ENCODE measurements at places on chromosomes 4 and X.

- DNase-seq = peak; percentile 48
Measured at GRCh38 chr4:109433205-109434006, at the start of gene SEC24B. Gene SEC24B, plus strand, starts transcription at chr4:109433815. Its CDS starts 55 bp downstream, at chr4:109433870.

DNA sequence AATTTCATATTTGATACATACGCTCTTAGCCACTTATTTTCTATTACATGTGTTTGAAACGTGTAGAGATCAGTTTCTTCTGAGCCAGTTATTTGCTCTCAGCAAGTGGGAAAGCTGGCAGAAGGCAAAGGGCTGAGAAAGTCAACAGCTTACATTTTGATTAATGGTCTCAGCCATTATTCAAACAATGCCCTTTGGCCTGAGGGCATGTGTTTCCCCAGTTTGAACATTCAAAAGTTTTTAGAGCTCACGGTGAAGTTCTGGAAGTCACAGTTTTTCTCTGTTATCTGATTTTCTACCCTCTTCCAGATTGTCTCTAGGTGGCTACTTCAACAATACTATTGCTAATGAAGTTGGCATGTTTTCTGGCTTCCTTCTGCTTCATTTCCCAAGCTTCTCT, 591.8 kb upstream of the CPEB2 start:
- DNase-seq = peak; percentile 9

- no peak for DNase-seq
Measured at GRCh38 chrX:33307911-33308354, 96.6 kb upstream of the DMD start.

- no peak for DNase-seq
Measured at GRCh38 chr4:40446839-40447238, 111.7 kb downstream of the CHRNA9 start.

DNA sequence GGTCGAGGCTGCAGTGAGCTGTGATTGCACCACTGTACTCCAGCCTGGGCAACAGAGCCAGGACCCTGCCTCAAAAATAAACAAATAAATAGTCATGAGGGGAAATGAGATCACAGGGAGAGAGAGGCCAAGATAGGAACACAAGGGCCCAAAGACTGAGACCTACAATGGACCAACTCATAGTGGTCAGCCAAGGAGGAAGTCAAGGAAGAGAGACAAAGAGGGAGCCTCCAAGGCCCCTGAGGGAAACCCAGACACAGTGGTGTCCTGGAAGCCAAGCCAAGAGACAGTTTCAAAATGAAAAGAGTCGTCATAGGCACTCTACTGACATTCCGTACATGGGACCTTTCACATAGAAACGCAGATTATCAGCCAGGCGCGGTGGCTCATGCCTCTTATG, 153.3 kb downstream of the BCOR start:
- no peak for DNase-seq

DNA sequence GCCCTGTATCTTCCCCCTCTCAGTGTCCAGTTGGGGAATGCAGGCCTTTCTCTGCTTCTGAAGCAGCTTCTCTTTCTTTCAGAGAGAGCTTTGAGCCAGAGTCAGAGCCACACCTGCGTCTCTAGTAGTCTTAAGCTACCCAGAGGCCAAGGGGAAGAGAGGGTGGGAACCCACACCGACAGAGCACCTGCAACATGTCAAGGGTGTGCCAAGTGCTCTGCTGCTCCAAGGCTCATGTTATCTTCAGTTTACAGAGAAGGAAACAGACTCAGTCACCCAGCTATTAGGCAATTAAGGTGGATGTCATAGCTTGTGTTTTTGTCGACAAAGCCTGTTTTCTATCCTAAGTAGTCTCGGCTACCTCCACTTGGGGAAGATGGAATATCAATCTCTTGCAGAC, 22.7 kb upstream of the RNF212 start:
- DNase-seq = no peak

GRCh38 chr4:3523146-3523627, 9.0 kb downstream of the LRPAP1 start:
- DNase-seq = no peak

DNA sequence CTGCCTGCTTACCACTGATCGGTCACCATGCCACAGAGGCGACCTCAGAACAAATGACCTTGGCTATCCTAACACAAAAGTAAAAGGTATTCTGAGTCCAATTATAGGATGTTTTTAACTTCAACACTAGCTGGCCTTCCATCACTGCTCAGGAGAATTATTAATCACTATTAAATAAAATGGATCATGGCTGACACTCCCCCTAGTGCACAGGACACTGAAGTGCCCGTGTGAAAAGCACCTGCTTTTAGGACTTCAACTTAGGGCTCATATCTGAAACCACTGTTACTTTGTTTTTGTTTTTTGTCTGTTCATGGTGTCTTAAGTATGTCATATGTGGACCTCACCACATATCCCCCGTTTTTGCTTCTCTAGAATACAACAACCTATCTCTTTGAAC, 33.9 kb downstream of the STX18 start:
- DNase-seq = no peak

GRCh38 chrX:136752346-136752745, 28.4 kb downstream of the ARHGEF6 start:
- no peak for DNase-seq

- DNase-seq = no peak
Measured at GRCh38 chr4:166896254-166896653, 338.0 kb downstream of the SPOCK3 start.

DNA sequence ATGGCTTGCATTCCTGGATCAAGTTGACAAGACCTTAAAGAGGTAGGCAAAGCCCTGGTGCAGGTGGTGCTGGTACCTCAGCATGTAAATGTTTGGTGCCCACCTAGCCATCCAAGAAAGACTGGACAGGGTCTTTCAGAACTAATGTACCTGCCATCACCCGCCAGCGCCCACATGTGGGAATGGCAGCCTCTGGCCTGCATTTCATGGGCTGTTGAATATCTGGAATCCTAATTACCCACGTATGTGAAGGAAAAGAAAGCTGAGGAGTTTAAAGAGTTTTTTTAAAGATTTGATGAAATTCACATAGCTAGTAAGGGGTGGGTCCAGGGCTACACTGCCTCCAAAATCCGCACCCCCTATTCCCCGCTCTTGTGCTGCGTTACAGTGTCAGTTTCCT, 8.6 kb upstream of the CCDC149 start:
- no peak for DNase-seq

GRCh38 chr4:41514766-41515481, 23.0 kb upstream of the LIMCH1 start:
- DNase-seq = no peak

- DNase-seq = no peak
Measured at GRCh38 chr4:304969-305680, at the start of gene ZNF732. Gene ZNF732, minus strand, starts transcription at chr4:305474. Its CDS starts 164 bp downstream, at chr4:305310.

DNA sequence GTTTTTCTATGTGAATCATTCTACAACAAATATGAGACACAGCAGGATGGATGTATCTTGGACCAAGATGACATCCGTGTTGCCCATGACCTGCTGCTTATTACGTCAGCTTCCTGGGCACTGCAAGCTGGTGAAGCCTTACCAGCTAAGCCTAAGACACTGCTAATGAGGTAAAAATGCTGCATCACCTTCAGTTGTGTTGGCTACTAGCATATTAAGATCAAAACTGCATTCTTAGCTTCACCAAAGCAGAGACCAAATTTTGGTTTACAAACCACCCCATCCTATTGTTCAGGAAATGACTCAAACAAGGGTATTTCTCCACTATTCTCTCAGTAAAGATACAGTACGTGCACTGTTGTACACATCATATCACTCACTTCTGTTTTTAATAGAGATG, 50.3 kb downstream of the MAML3 start:
- DNase-seq = no peak

- DNase-seq = no peak
Measured at GRCh38 chrX:33204889-33205288, 6.5 kb downstream of the DMD start.

DNA sequence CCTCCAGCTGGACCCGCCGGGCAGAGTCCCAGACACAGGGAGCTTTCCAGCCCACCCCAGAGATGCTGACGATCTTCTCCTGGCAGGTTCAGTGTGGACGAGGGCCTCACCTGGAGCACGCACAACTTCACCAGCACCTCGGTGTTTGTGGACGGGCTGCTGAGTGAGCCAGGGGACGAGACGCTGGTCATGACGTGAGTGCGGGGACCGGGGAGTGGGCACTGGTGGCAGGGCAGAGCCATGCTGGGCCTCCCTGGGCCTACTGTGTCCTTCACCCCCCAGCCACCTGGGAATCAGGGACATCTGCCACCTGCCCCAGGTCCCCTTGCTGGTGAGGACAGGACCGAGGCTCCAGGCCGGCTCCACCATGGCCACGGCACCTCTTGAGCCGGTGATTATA, 235.6 kb downstream of the AFAP1 start:
- DNase-seq = no peak

DNA sequence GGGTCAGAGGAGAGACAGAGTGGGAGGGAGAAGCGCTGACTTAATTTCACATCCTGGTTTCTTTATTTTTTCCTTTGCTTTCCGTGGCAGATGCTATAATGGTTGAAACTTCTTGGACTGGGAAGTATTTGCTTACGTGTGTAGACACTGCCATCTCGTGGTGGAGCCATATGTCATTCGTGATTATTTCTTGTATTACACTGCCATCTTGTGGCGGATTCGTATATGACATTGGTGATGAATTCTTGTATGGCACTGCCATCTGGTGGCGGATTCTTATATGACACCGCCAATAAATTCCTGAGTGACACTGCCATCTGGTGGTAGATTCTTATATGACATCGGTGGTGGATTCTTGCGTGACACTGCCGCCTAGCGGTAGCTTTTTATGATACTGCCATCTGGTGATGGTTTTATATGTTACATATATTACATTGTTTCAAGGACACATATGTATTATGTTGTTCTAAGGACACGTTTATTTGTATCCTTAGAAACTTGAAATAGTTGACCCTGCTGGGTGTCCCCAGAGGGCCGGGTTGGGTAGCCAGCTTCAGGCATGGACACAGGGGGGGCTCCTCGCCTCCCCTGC, 37.3 kb upstream of the CLCN4 start:
- peak; percentile 2 for DNase-seq

- DNase-seq = no peak
Measured at GRCh38 chrX:138930583-138930945, 219.0 kb upstream of the FGF13 start.
